ENCODE measurements at places on chromosomes 1 and 21.

DNA sequence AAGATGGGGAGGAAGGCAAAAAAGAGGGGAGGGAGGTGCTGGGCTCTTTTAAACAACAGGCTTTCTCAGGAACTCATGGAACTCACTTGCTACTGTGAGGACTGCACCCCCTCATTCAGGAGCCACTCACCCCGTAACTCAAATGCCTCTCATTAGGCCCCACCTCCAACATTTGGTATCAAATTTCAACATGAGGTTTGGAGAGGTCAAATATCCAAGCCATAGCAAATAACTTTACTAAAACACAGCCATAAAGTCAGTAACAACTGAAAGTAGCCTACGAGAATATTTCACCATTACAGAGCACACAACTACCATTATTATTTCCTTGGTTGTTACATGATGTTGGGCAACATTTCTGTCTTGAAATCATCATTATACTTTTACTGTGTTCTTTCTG is 13.1 kb upstream of the DMRTB1 start:
- no peak for DNase-seq

DNA sequence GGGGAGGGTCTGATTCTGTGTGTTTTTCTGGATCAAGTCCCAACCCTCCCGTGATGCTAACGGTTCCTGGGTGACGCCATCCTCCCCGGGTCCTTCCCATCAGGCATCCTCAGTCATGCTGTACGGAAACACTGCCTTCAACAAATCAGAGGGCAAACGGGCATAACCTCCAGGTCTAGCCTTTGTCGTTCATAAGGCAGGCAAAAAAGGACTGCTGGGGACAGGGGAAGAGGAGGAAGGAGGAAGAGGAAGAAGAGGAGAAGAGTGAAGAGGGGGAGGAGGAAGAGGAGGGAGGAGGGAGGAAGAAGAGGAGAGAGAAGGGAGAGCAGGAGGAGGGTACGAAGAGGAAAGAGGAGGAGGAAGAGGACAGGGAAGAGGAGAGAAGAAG is 84.4 kb downstream of the ITPKB start:
- DNase-seq = no peak

DNA sequence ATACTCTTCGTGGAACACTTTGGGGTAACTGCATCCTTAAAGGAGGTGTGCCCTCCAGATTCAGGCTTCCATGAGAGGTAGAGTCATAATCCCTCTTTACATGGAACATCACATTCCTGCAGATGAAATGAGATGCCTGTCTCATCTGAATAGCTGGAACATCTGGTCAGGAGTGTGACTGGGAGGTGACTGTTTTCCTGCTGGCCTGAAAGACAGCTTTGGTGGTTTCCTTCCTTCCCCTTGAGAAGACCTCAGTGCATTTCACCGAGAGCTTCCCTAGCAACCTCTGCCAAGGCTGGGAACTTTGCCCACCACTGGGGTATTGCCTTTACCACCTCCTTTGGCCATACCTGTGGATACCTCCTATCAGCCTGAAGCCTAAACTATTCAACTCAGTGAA is 46.7 kb upstream of the GUCA2A start:
- no peak for DNase-seq

DNA sequence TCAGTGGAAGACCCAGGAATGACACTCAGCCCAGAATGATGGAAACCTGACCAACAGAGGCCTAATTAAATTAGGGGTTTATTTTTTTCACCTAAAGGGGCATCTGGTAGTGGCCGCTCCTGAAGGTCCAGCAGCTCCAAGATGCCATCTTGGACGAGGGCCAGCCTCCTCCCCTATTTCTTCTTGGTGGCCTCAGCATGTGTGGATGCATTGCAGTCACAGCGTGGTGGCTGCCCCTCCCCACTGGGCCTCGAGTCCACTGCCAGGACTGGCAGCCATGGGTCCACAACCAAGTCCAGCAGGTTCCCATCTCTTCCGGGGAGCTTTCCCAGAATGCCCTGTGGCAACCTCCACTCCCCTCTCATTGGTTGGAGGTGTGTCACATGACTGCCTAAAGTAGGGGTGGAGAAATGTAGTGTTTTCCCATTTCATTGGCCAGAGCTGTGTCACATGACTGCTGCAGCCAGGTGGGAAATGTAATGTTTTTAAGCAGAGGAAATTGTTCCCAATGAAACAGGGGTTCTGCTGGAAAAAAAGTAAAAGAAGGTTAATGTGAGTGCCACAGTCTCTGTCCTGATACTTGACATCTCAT is 628.2 kb downstream of the PTPRU start:
- DNase-seq = no peak

- DNase-seq = no peak
Observed at GRCh38 chr1:246178717-246179311, 328.3 kb downstream of the SMYD3 start.

DNA sequence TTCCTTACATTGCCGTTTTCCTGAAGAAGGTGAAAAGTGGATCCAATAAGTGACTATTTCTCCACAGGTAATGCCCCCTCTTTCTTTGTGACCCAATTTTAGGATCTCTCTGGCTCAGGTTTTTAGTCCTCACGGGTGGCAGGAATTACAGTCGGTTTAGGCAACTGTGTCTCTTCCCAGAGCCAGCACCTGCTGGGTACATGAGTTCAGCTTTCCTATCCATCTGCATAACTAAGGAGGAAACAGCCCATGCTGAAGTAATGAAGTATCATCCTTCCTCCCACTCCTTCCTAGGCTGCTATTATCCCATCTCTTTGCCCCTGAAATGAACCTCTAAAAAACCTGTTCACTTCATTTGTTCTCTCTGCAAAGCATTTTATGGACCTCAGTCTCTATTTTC is 544.6 kb downstream of the NEGR1 start:
- no peak for DNase-seq

- no peak for DNase-seq
Observed at GRCh38 chr1:248849637-248850036, 9.2 kb downstream of the ZNF692 start.
